CD4-positive, alpha-beta T cell (primary cell): ENCODE measurements at places on chromosomes 7 and 10.
A peak's percentile ranks its signal among the peaks of the same experiment; 100 is the strongest.

GRCh38 chr7:22460363-22460988 lies 39.5 kb downstream of the STEAP1B start:
- no peak for DNase-seq

GRCh38 chr7:18505870-18506460 lies 10.4 kb downstream of the HDAC9 start:
- no peak for DNase-seq

DNA sequence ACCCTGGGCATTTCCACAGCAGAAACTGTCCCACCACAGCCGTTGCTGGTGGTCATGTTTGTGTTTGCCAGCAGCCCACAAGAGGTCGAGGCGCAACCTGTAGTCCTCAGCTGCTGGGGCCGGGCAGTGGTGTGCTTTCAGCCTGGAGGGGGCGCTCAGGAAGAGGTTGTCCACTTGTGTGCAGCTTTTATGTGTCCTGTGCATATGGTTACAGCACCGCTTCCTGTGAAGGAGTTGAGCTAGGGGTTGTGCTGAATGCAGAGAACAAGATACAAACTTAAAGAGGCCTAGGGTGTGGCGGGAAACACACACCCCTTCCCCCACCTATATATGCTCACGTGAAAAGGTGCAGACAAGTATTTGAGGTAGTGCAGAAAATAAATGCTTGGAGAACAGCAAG lies 29.5 kb upstream of the PFKFB3 start:
- peak; percentile 54 for DNase-seq

DNA sequence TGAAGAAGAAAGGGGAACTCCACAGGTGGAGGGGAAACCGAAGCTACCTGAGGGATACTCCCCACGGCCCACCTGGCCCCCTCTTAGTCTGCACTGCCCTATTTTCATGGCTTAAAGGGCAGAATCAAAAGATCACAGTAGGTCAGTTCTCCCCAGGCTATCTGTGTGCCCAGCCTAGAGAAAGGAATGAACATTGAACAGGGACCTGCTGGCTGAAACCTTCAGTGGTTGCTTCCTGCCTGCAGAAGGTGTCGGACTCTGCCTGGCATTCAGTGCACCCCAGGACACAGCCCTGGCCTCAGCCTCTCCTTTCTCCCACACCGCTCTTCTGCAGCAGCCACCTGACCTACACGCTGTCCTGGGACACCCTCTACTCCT lies 74.5 kb downstream of the PRKAG2 start:
- no peak for DNase-seq

GRCh38 chr7:100200693-100201092 lies 19.1 kb upstream of the PVRIG start:
- no peak for DNase-seq

DNA sequence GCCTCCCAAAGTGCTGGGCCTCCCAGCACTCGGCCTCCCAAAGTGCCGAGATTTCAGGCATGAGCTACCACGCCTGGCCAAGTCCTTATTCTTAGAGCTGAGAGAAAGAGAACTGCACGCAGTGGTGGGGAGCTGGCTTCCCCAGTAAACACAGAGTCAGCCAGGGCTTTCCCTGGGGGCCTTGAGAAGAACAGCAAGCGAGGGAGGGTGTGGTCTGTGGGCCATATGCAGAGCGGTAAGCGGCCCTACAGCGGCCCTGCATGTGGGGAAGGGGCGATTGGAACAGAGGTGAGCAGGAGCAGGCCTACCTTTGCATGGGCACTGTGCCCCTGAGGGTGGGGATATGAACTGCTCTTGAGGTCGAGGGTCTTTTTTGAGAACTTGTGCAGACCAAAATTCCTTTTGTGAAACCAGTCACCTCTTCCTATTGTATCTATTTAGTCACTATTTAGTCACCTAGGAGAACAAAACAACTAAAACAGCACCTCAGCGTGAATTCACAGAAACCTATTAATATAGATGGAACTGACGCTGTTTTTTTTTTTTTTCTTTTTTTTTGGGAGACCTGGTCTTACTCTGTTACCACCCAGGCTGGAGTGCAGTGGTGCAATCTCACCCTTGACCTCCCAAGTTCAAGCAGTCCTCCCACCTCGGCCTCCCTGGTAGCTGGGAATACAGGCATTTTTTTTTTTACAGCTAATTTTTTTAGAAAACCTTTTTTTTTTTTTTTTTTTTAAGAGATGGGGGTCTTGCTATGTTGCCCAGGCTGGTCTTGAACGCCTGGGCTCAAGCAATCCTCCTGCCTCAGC lies 36.9 kb upstream of the SH2D4B start:
- DNase-seq = no peak

DNA sequence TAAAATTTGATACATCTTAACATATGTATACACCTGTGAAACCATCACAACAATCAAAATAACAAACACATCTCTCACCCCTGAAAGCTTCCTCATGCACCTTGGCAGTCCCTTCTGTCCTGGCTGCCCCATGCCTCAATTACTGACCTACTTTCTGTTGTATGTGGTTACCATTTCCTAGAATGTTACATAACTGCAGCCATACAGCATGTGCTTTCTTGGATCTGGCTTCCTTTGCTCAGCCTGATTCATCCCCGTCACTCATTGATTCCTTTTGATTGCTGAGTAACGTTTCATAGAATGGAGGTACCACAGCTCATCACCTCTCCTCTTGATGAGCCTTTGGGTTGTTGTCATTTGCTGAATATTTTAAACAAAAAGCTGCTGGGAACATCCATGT lies 165.3 kb downstream of the CELF2 start:
- no peak for DNase-seq

GRCh38 chr10:71845410-71846405 lies 5.3 kb downstream of the PSAP start:
- DNase-seq = no peak

DNA sequence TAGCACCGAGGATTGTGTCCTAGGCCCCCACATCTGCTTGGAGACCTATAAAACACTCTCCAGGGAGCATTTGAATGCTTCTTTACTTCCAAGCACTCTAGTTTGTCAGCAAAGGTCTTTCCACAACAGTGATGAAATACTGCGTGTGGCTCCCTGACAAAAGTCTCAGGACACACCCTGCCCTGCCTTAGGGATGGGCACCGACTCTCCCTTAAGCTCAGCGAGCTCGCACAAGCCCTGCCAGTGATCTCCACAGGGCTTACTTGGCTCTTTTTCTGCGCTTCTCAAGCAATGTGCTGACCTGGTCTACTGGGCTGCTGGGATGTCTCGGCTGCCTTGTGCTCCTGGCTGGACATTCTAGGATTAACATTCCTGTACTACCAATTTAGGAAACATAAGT lies 84.3 kb upstream of the MPP7 start:
- DNase-seq = no peak

DNA sequence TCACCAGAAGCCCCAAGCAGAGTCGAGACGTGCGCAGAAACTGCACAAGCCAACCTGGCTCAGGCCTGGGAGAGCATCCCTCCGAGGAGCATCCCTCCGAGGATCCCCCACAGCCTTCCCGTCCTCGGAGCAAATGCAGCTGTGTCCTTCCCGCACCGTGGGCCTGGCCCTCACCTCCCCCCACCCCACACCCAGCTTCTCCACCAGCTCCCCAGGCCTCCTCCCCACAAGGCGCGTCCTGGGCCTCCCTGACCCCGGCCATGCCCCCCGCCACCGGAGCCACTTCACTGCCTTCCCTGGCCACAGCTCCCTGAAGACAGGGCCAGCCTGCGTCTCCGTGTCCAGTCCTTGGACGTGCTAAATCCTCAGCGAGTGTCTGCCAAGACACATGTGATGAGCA lies 60.6 kb downstream of the PTPRN2 start:
- DNase-seq = no peak

DNA sequence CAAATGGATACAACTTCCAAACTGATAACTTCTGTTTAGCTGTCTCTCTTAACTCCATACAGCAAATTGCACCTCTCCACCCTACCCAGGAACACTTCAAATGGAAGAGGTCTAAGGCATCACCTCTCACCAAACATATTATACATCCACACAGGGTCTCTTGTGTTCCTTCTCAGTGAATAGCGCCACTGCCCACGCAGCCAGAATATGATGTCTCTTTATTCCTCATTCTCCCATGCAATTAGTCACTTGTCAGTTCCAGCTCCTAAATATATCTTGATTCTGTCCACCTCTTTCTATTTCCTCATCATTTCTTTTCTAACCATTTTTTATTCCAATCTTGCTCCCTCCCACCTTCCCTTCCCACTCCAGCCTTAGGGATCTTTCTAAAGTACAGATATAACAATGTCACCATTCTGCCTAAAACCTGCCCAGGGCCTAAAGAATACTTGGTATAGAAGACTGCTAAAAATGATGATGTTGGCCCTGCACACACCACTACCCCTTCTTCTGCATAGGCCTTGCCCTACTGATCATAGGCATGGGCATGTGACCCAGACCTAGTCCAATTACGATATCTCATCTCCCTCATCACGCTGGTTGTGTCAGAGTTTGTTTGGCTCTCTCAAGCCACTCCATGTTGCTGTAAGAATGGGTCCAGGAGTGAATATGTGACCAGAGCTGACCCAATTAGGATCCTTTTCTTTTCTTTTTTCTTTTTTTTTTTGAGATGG lies 5.7 kb upstream of the TSPAN14 start:
- DNase-seq = no peak

DNA sequence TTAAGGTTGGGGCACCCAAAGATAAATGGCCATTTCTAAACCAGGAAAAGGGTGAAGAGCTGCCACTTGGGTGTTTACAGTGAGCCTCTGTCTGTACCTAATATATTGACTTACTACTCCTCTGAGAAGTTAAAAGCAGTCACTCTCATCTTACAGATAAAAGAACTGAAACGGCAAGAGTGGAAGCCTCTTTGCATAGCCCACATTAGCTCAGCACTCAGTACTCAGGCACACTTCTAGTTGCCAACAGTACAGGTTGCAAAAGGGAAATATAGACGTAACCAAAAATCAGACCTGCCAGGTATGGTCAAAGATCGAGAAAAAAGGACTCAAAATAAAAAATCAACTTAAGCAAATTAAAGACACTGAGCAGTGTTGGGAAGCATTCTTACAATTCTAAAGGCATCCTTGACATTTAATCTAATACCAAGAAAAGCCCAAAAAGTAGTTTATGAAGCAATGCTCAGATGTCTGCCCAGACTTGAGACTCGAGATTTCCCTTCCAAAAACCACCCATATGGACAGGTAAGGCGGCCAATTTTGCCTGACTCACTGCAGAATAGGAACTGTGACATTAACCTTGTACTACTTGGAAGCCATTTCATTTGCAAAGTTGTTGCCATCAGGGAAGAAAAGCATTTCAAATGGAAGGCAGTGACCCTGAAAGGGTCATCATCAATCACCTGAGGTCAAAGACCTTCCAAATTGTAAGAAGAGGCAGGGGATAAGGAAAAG lies 139.3 kb downstream of the SLC25A13 start:
- DNase-seq = no peak

GRCh38 chr10:109474261-109474660 lies 449.1 kb downstream of the XPNPEP1 start:
- no peak for DNase-seq

- DNase-seq = no peak
Measured at GRCh38 chr10:62112300-62112699, 156.3 kb downstream of the RTKN2 start.

GRCh38 chr7:108077709-108078108 lies 52.5 kb downstream of the LAMB4 start:
- DNase-seq = no peak

- DNase-seq = no peak
Measured at GRCh38 chr10:98433371-98433770, 13.4 kb downstream of the HPS1 start.

- DNase-seq = no peak
Measured at GRCh38 chr7:149569025-149569725, 71.6 kb upstream of the ZNF746 start.

GRCh38 chr10:93074597-93075368 lies 1.1 kb downstream of the CYP26A1 start:
- DNase-seq = no peak

DNA sequence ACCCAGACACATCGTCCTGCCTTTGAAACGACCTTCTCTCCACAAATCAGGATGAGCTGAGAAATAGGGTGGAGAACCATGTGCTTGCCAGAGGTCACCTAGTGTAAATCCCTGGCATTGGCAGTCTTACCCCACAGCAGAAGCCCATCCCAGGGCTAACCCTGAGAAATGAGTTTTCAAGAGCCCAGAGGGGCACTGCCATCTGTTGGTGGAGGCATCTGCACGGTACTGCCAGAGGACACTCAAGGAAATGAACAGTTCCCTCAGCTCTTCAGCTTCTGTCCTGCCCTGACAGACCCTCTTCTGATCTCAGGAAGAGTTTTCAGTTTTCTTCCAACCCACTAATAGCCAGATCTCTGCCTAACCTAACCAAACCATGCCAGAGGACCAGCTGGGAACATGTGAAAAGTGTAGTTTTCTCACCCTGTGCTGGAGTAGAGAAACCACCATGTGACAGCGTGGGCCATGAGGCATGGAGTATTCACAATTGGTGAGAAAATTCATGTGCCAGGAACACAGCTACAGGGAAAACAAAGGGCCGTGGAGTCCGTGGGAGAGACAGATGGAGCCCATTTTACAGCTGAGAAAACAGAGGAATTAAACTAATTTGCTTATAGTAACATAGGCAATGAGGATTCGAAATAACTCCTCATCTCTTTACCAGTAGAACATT lies 37.7 kb upstream of the ITPRID1 start:
- no peak for DNase-seq

DNA sequence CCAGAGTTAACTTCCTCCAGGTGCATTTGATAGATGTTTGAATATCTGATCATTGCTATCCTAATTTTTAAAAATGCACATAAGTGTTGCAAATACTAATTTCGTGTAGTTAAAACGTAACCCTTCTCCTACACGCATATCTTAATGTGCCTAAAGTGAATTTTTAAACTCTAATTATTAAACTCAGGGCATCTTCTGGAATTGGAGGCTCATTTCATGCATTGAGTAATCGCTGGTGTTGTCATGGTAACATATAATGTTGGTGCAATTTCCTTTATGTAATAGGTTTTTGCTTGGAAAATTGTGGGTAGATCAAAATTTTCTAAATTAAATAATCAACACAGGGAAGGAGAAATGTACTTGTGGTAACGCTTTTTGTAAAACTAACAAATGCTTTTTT lies 56.2 kb downstream of the ARMC3 start:
- no peak for DNase-seq

GRCh38 chr10:25633542-25633941 lies 300.5 kb upstream of the MYO3A start:
- DNase-seq = no peak

GRCh38 chr7:52074071-52074470 lies 757.5 kb upstream of the COBL start:
- DNase-seq = no peak

DNA sequence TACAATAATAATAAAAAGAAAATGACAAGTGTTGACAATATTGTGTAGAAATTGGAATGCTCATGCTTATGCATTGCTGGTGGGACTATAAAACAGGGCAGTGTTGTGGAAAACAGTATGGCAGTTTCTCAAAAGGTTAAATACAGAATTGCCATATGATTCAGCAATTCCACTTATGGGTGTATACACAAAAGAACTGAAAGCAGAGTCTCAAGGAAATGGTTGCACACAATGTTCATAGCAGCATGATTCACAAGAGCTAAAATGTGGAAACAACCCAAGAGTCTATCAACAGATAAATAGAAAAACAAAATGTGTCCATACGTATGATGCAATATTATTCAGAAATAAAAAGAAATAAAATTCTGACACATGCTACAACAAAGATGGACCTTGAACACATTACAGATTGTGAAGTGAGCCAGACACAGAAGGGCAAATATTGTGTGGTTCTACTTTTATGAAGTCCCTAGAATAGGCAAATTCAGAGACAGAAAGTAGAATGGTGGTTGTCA lies 64.8 kb upstream of the GRM8 start:
- DNase-seq = no peak
